ENCODE measurements at places on chromosomes 2 and 18.

- DNase-seq: no peak
These were observed 516 bp upstream of the DOCK10 start for GRCh38 chr2:225042800-225043167.

GRCh38 chr2:1640301-1641135 is 103.8 kb downstream of the PXDN start:
- DNase-seq: no peak

DNA sequence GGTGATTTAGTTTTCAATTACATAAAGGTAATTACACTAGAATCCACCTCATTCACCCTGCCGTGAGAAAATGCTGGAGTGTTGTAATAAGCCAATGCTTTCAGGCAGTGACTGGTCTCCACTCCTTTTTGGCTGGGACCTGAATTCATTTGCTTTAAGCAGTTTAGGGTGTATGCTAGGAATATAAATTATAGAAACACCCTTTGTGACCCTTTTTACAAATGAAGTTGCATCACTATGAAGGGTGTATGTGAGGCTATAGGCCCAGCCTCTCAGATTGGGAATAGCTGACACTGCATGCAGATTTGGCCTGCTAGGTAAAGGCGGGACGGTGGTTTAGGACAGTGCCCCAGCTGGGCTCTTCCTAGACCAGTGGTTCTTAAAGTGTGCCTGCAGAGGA is 50.8 kb upstream of the NFE2L2 start:
- DNase-seq: no peak

DNA sequence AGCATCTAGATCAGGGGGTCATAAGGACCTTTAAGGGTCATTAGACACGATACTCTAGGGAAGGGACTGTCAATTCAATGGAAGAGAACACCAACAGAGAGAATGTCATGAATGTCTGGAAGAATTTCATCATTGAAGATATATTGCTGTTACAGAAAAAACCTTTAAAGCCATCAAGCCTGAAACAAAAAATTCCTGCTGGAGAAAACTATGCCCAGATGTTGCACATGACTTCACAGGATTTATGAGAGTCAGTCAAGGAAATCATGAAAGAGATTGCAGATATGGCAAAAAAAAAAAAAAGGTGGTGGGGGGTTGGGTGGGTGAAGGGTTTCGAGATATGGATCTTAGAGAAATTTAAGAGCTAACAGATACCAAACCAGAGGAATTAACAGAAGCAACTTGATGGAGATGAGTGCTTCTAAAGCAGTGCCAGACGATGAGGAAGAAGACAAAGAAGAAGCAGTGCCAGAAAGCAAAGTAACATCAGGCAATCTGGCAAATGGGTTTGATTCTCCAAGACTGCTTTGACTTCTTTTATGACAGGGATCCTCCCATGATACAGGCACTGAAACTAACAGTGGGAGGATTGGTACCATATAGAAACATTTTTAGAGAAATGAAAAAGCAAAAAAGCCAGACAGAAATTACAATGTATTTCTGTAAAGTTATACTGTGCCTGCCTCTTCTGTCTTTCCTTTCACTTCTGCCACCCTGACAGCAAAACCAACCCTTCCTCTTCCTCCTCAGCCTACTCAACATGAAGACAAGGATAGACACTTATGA is 28.5 kb downstream of the MAP4K3 start:
- DNase-seq: no peak

DNA sequence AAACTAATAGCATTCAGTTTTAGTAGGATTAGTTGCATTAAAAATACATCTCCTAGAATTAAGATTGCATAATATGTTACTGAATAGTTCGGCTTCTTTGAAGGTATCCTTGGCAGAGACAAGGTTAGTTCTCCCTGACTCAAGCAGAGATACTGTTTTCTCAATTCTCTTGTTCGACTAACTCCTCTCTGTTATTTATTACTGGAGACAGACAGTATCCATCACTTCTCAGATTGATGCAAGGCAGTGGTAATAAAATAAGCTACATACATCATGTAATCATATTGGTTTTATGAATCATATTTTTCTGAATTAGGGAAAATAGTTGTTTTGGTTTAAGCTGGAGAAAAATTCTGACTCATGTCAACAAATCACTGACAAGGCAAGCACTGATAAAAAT is 134.8 kb downstream of the SLC8A1 start:
- DNase-seq: no peak

All from stimulated activated CD4-positive, alpha-beta T cell treated with anti-CD3 and anti-CD28 coated beads, TNF-alpha, amount 100 ng/mL, for 1 hour (primary cell).